ENCODE measurements at places on chromosomes 13 and 19.

DNA sequence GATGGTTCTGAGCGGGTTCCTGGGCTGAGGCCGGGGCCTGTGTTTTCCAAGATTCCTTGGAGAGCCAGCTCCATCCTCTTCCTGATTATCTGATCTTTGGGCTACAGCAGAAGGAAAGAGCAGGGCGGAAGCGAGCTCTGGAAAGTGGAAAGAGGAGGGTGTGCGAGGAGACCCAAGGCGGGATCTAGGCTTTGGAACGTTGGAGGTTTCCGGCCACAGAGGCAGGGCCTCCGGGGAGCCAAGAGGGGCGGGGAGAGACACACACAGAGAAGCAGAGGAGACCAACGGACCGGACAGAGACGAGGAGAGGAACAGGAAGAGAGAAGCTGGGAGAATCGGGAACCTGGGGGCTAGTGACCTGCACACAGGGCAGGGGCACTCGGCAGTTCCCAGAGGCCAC is at the start of gene CLEC11A:
Gene CLEC11A (plus strand): TSS at position 296 of the 400 bp plus-strand sequence. CDS start 162 bp downstream, outside the sequence.
- DNase-seq: no peak

GRCh38 chr13:75790198-75790970 is 154.3 kb downstream of the LMO7 start:
- no peak for DNase-seq

- DNase-seq: no peak
These were observed 156.3 kb upstream of the TSHZ3 start for GRCh38 chr19:31505596-31505910.

- DNase-seq: no peak
These were observed 65.6 kb upstream of the HTR2A start for GRCh38 chr13:46962281-46962941.

DNA sequence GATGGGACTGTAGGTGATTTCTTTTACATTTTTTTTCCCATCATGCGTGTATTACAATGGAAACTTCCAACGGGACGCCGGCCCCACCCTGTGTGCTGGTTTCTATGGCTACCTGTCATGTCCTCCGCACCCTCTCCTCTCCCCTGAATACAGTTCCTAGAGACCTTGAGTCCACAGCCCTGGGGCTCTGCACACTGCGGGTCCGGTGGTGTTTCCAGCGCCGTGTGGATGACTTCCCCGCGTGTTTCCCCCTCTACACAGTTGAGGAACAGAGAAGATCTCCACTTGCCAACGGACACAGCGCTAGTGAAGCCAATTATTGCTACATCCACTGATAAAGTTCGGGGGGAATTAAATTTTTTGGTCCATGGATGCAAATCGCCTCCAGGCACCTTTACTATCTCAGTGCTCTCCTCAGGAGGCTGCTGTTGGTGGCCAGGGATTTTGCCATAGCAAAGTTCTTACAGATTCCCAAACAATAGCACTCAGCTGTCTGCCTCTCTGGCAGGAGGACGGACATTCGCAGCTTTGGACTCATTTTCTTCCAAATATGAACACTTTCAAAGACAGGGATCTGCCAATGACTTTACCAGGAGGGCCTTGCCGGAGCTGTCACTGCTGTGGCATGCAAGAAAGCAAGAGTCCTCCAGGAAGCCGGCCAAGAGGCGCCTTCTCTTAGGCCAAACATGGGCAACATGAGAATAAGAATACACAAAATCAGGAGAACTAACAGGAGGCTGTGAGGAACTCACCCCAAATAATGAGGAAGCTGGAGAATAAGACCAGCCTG is 39.3 kb upstream of the GAS6 start:
- no peak for DNase-seq

- DNase-seq: no peak
These were observed 180.3 kb downstream of the SHISA2 start for GRCh38 chr13:25871389-25872125.

DNA sequence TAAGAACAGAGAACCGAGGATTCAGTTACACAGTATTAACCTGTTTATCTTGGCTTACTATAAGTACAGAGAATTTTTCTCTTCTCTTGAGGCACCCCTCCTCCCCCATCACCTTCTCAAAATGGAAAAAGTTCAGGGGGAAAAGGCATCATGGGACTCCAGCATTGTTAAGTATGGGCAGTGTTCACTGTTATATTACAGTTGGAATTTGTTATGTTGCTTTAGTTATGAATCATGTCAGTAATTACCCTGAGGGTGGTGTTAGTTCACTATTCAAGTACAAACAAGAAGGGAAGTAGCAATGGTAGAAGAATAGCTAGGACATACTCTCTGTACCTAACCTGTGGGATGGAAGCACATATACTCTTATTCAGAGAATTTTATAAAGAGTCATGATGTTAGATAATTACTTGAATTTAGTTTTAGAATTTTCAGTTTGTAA is 12.0 kb downstream of the LPAR6 start:
- DNase-seq: no peak

DNA sequence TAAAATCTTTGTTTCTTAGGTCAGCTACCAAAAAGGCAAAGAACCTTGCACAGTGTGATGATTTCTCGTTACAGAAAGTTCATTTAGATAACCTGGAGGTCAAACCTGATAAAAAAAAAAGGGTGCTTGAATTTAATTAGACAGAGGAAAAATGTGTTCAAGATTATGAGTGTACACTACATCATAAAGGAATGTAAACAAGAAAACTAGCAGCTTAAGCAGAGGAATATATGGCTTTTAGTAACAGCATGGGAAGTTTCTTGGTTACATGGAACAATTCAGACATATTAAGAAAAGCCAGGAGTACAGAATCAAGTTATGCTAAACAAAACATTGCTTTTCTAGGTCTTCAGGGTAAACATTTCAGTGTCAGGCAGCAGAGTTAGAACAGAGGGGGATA is 32.9 kb downstream of the ING1 start:
- no peak for DNase-seq

- no peak for DNase-seq
These were observed 8.5 kb upstream of the ZNF91 start for GRCh38 chr19:23403581-23404324.

- no peak for DNase-seq
These were observed 29.1 kb downstream of the TUBGCP3 start for GRCh38 chr13:112558696-112559418.

All from pons (tissue), 1 donor.